SW480 (cell line): ENCODE measurements at places on chromosomes 6 and 20.
A peak's percentile ranks its signal among the peaks of the same experiment; 100 is the strongest.

GRCh38 chr6:168961264-168961656 lies 292.4 kb downstream of the THBS2 start:
- no peak for DNase-seq

DNA sequence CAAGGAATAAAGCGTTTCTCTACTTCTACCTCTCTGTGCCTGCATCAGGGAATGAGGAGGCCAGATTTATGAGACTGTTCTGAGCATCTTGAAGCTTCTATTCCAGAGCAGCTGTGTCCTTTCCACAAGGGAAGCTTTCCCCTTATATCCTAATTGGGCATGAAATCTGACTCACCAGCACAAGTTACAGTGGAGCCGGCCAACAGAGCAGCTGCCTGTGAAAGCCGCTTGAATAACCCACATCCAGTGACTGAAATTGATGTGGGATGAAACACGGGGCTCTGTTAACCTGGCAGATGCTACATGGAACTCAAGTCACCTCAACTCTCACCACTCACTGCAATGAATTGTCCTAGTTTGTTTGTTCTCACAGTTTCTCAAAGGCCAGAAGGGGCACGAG lies 400.3 kb downstream of the TFAP2A start:
- no peak for DNase-seq

GRCh38 chr6:21845439-21846140 lies 252.0 kb downstream of the SOX4 start:
- DNase-seq: no peak

DNA sequence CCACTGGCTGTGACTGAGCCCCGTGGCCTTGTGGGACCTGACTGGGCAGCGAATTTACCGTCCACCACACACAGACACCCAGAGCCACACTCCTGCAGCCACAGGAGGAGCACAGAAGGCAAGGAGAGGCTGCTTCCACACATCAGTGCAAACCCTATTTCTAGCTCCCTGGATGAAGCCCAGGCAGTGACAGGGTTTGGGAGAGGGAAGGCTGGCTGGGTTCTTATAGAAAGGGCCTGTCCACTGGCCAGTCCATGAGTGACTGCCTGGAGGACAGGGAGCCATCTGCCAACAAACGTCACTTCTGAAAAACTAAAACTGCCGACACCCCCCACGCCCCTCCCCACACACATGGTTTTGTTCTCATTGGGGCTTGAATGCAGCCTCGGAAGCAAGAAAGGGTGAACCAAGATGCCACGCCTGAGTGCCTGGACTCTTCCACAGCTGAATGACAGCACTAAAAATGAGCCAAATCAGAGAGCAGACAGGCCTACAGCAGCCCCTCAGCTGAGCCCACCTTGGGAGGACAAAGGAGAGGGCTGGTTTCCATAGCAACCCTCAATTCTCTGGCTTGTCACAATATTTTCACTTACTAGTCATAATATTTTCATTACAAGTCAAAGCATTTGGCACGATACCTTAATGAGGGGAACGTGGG lies 38.4 kb downstream of the RRBP1 start:
- DNase-seq: no peak

DNA sequence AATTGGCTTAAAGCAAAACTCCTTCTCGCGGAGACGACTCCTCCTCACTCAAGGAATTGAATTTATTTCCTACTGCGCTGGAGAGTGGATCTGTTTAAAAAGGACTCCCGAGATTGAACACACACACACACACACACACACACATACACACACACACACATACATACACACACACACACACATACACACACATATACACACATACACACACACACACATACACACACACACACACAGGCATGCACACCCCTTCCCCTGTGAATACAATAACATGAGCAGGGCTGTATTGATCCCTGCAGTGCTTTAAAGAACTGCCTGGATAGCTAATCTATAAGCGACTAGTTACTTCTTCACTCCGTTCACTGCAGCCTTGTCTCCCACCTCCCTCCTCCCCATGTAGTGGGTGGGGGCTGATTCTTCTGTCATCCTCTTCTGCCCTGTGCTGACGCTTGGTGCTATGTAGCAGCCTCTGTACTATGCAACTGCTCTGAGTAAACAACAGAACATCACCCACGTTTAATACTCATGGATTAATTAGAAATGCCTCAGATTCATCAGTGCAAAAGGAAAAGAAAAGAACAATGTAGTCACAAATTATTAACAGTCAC lies 549.0 kb downstream of the CDH26 start:
- DNase-seq: no peak

DNA sequence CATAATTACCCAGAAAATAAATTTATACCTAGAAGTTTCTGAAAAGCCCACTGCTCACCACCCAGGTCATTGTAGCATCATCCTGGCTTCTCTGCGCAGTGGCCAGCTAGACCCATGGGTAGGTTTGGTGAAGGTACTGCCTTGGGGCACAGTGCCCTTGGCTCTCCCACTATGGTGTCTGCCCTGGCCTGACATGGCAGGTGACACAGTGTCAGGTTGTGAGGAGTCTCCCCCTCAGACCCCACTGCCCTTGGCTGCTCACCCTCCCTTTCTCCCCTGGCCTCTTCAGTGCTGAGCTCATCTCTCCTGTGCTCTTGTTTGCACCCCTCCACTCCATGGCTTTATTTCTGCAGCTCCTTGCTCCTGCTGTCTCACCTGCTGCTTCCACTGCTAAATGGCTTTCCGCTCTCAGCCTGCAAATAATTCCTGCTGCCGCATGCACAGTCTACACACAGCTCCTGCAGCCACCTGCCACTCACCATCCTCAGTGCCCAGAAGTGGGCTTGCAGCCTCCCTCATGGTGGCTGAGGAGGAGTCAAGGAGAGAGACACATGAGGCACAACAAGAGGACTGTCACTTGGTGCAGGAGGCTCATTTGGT lies 313.4 kb upstream of the MOCS1 start:
- DNase-seq: no peak

GRCh38 chr6:29847871-29848630 lies 20.4 kb downstream of the HLA-G start:
- peak; percentile 64 for DNase-seq

DNA sequence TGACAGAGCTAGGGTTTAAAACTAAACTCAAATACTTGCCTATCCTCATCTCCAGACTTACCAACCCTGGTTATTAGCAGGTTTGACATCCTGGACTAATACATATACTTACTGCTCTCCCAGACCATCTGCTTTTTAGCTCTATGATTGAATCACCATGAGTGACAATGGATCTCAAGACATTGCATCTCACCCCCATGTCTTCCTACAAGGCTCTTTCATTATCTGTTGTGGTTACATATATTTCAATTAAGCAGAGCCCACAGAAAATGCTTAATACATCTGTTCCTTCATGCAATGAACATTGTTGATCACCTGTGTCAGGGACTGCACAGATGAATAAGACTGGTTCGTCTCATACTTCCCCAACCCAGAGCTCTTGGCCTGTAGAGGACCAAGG lies 19.4 kb downstream of the SAMD3 start:
- no peak for DNase-seq

DNA sequence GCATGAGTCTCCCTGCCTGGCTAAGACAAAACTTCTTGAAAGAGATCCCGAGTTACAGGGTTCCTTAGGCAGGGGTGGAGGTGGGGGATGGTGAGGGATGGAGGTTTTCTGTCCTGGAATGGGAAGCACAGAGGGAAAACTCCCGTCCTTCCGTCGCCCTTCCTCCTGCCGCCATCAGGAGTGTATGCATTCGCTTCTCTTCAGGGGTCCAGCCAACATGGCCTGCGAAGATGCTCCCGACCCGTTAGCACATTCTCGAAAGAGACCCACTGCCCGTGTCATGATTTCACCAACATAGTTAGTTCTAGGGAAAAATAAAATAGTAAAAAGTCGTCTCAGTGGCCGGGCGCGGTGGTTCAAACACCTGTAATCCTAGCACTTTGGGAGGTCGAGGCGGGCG lies 37.1 kb downstream of the KIF25 start:
- no peak for DNase-seq

- DNase-seq: no peak
Observed at GRCh38 chr20:43781215-43781614, 54.4 kb upstream of the GTSF1L start.

DNA sequence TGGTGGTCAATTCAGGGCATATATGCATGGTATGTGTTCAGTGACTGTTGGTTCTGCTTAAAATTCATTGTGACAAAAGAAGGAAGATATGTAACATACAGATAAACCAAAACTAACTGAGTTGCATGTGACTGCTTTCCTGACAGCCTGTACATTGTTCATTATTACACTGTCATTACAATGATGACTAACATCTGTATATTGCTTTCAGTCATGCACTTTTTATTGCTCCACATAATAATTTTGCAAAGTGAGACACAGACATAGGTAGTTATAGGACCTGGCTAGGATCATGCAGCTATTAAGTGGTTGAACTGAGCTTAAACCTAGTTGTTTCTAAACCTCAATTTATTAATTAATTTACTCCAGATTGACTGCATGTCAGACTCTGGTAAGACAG lies 703.2 kb downstream of the HDGFL1 start:
- no peak for DNase-seq

DNA sequence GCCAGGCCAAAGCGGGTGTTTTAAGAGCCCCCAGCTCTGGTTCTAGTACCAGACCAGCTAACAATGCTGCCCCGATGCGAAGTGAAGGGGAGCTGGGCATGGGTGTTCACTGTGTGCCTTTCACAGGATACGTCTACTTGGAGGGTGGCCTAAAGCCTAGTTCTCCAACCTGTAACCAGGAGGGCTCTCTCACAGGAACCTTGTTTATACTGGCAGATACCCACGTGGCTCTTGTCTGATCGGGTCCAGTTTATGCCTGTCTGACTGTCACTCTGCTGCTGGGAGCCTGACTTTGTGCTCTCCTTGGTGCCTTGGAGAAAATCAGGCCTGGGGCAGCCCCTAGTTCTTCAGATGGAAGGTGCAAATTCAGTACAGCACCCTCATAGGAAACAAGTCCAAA lies 60.2 kb upstream of the RNF144B start:
- no peak for DNase-seq
